Stimulated activated CD8-positive, alpha-beta memory T cell treated with anti-CD3 and anti-CD28 coated beads, Interleukin-15, amount 100 ng/mL, for 24 hours (primary cell): ENCODE measurements at places on chromosomes 3 and 15.

GRCh38 chr3:156825795-156826143 is 384 bp upstream of the LEKR1 start:
- no peak for DNase-seq

- no peak for DNase-seq
These were observed 64.9 kb downstream of the DIPK2A start for GRCh38 chr3:144036498-144036897.

- DNase-seq = no peak
These were observed 204.2 kb downstream of the WDR72 start for GRCh38 chr15:53555226-53555625.

- no peak for DNase-seq
These were observed at the start of gene FURIN for GRCh38 chr15:90868261-90868689. Gene FURIN, plus strand, starts transcription at chr15:90868588. Its CDS starts 7,153 bp downstream, at chr15:90875741.

DNA sequence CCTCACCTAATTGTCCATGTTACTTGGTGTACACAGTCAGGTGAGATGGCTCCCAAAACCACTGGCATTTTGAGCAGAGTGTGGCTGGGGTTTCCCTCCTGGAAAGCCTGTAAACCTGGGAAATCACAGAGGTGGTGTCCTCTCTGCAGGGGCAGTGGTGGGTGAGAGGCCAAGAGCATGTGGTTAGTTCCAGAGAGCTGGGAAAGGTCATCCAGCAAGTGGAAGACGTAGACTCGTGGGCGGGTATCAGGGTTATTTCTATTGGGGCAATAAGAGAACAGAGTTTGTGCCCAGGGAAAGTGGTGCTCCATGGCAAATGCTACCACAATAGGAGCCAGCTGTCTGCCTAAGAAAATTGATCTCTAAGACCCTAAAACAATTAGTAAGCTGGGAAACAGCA is 44.6 kb upstream of the LIMD1 start:
- DNase-seq = no peak

GRCh38 chr15:75673426-75674235 is 25.9 kb downstream of the SNX33 start:
- no peak for DNase-seq

GRCh38 chr3:31251083-31251482 is 281.6 kb upstream of the STT3B start:
- no peak for DNase-seq

- no peak for DNase-seq
These were observed 27.7 kb upstream of the LRRN1 start for GRCh38 chr3:3771567-3771966.
